Kidney (tissue), 22 donors: ENCODE measurements at places on chromosomes 4 and X. TPM values are rescaled to one million over a fixed set of nuclear protein-coding genes. Genes with fewer than 3 reads are reported as not detected.

- peak; percentile 14 for DNase-seq
Observed at GRCh38 chr4:57614257-57614932, 504.2 kb upstream of the IGFBP7 start.

GRCh38 chrX:30488092-30488491 lies 89.5 kb downstream of the TASL start:
- no peak for DNase-seq

CLDN22 gene
- polyA plus RNA-seq: 0.39 TPM

DNA sequence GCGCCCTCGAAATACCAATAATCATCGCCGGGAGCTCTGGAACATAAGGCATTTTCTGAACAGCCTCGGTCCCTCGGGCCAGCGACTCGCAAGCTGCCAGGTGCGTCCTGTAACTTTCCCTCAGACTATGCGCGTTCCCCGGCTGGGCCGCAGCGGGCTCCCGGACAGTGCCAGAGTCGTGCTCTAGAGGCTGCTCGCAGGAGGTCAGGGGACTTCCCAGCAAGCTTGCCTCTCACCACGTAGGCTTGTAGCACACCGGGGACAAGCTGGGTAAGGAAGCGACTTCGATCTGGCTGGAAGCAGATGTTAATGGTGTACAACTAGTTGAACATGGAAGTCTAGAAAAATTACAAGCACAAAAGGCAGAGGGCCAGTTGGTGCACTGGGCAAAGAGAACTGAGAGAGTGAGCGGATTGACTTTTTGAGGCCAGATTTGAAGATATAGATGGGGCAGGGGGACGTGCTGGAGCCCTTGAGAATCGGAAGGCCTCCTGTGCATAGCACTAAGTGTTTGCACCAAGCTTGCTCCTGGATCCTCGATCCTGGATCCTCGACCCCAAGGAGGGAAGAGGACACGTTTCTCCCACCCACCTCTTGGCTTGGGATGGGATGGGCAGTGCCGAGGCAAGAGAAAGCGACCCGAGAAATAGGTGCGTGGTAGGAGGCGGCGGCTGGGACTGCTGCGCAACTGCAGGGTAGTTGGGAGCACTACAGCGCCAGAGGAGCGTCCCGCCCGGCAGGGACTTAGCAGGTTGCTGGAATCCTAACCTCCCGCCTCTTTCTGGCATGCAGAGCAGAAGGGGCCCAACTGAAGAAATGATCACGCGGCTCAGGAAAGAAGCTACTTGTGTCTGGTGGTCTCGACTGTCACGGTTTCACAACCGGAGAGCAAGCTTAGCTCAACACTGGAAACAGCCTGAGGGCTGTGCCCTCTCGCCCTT lies 19.9 kb upstream of the ZIC3 start:
- no peak for DNase-seq

COL4A6 gene
- polyA plus RNA-seq: 4.1 TPM

- DNase-seq: no peak
Observed at GRCh38 chr4:108191269-108191914, 22.7 kb upstream of the LEF1 start.

DNA sequence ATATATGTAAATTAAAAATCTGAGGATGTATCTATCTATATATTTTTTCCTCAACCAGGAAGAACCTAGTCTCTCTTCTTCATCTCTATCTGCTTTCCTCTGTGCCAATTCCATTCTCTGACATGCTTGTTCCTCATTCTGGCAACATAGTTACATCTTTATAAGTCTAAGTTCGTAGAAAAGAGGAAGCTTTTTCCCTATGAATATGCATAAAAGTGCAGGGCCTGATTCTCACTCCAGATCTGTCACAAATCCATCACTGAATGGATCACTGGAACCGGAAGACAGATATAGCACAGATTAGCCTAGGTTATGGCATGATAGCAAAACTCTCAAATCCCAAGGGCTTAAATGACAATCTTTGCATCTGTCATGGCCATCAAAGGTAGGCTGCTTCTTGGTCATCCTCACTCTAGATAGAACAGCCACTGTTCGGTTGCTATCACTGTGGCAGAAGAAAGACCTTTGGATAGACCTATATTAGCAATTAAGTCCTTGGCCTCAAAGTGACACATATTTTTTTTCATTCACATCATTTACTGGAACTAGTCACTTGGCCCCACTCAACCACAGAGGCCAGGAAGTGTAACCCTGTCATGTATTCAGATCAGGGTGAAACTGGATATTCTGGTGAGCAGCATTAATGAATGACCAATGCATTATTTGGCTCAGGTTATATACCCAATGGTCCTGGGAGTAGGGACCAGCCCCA lies 22.2 kb downstream of the DTHD1 start:
- DNase-seq: no peak

ATOH1 gene
- not detected for polyA plus RNA-seq

MAGEC2 gene
- polyA plus RNA-seq: not detected

DNA sequence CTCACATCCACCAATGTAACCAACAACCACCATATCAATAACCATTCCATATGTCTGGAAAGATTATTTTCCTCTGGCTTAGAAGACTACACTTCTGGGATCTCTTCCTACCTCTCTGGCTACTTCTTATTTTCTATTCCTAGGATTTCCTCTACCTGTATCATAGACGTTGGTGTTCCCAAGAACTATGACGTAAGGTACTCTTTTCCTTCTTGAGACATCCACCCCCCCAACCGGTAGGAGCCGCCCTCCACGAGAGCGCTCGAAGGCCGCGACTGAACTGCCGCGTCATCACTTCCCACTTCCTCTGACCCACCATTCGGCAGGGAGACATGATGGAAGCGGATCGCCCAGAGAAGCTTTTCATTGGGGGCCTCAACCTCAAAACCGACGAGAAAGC lies at the start of gene RBMXL3:
Gene RBMXL3 (plus strand): TSS at position 301 of the 400 bp plus-strand sequence. CDS start 32 bp downstream, at position 333.
- no peak for DNase-seq

DNA sequence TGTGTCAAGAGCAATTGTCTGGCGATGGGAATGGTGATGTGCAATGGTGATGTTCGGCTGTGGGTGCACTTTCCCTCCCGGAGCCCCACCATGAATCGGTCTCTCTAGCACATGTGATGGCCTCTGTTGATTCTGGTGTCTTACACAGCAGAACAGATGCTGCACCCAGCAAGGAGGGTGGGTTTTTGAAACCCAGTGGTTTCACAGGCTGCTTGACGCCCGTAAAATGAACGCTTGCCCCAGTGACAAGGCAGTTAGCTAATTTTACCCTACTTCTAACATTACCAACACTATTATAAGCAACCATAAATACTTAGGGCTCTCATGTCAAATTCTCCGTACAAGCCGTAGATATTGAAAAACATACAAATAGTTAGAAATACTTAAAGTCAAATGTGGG lies 5.9 kb upstream of the ANOS1 start:
- no peak for DNase-seq

TRO gene
- polyA plus RNA-seq: 17.0 TPM

DNA sequence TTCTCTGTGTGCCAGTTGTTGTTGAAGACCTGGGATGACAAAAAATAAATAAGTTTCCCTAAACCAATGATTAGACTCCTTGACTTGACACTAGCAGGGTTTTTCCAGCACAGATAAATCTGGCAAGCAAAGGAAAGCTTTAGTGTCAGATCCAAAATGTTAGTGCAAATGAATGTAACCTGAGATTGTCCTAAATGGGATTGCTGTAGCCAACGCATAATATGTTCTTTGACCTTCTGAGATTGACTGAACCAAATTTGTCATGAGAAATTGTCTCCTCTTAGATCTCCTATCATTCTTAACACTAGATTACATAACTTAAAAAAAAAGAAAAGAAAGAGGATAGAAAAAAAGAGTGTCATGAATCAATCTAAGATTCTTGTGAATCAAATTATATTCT lies 196.5 kb downstream of the RELL1 start:
- no peak for DNase-seq

GRCh38 chrX:5306654-5307121 lies 922.0 kb downstream of the NLGN4X start:
- no peak for DNase-seq

- DNase-seq: no peak
Observed at GRCh38 chr4:40182001-40182400, 14.8 kb upstream of the RHOH start.

GRCh38 chr4:20645236-20645635 lies 55.0 kb upstream of the PACRGL start:
- no peak for DNase-seq

DNA sequence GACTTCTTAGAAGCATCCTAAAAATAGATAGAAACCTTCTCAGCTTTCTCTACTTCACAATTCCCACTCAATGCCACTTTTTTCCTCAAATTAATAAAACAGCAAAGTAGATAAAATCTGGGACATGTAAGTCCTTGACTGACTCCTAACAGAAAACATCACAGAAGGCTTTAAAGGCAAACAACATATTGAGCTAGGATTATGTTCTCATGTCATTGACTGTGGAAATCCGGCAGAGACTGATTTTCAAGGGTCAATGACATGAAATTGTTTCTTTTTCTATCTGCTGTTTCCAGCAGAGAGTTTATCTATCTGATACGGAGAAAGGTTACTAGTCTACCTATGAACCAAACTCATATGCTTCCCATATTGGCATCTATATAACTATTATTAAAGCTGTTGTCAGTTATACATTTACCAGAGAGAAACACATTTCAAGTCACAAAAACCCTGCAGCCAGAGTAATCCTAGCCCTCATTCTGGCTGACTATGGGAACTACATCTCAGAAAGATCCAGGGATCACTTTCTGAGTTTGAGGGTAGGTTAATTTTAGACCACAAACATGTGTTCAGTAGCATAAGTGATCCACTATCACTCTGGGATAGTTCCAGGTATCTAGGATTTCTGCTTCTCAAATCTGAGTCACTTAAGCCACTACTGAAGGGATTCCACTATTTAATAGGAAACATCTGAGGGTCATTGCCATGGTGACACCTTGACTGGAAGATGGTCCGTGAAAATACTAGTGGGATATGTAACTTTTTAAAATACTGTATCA lies 147.6 kb downstream of the PPP3CA start:
- DNase-seq: no peak

GRCh38 chr4:153553155-153553818 lies 87.1 kb downstream of the TMEM131L start:
- DNase-seq: no peak

VGLL1 gene
- 5.5 TPM for polyA plus RNA-seq

GRCh38 chr4:128249787-128250668 lies 37.6 kb downstream of the PGRMC2 start:
- DNase-seq: no peak

PAGE2B gene
- not detected for polyA plus RNA-seq

DNA sequence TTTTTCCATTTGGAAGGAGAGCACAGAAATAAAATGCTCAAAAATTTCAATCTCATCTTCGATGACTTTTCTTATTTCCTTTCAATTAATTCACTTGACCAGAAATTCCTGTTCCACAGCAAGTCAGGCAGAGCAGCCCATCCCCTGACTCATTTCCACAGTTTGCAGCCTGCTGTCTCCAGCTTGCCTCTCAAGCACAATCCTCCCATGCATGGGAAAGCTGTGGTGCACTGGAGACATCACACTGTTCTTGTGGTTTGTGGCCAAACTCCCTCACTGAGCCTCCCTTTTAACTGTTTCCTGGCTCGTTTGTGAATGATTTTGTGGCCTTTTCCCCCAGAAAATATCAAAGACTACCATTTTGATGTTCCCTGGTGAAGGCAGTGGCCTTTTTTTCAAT lies 114.0 kb upstream of the ENPEP start:
- no peak for DNase-seq

GRCh38 chr4:81549984-81550383 lies 78.3 kb upstream of the RASGEF1B start:
- DNase-seq: no peak

GRCh38 chr4:61293707-61294400 lies 93.7 kb downstream of the ADGRL3 start:
- no peak for DNase-seq

DNA sequence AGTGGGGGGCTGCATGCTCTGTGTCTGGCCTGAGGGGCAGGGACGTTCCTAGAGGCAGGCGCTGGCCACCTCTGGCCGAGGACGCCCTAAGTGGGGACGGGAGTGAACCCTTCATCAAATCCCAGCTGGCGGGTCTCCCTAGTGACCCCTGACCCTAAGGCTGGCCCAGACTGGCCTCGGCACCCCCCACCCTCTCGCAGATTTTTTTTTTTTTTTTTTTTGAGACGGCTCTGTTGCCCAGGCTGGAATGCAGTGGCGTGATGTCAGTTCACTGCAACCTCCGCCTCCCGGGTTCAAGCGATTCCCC lies 988 bp upstream of the MXD4 start:
- no peak for DNase-seq

GRCh38 chr4:99506781-99507180 lies 4.0 kb upstream of the C4orf17 start:
- no peak for DNase-seq

- DNase-seq: peak; percentile 99
Observed at GRCh38 chr4:78056265-78057129, 626 bp upstream of the FRAS1 start.

GRCh38 chr4:16663307-16663706 lies 235.1 kb downstream of the LDB2 start:
- no peak for DNase-seq

PASD1 gene
- polyA plus RNA-seq: not detected

DNA sequence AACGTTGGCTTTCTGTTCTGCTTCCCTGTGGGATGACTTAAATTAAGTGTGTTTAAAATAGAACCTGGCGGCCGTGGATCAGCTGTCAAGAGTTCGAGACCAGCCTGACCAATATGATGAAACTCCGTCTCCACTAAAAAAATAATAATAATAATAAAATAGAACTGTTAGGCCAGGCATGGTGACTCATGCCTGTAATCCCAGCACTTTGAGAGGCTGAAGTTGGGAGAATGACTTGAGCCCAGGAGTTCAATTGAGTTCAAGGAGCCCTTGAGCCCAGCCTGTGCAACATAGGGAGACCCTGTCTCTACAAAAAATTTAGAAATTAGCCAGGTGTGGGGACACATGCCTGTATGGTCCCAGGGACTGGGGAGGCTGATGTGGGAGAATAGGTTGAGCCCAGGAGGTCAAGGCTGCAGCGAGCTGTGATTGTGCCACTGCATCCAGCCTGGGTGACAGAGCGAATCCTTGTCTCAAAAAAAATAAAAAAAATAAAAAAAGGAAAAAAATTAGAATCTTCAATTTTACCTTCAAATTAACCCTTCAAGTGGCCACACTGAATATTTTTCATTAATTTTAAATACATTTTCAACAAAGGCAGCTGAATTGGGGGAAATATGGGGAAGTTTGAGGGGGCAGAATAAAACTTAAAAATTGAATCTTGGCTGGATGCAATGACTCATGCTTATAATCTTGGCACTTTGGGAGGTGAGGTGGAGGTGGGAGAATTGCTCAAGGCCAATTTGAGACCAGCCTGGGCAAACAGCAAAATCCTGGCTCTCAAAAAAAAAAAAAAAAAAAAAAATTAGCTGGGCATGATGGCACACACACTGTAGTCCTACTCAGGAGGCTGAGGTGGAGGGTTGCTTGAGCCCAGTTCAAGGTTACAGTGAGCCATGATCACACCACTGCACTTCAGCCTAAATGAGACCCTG lies 31.8 kb upstream of the HSD17B13 start:
- peak; percentile 10 for DNase-seq

GRK4 gene
- polyA plus RNA-seq: 4.3 TPM
